Caco-2 (cell line): ENCODE measurements at places on chromosomes 16 and 17.

- no peak for DNase-seq
Observed at GRCh38 chr17:73226556-73227172, 33.8 kb downstream of the COG1 start.

DNA sequence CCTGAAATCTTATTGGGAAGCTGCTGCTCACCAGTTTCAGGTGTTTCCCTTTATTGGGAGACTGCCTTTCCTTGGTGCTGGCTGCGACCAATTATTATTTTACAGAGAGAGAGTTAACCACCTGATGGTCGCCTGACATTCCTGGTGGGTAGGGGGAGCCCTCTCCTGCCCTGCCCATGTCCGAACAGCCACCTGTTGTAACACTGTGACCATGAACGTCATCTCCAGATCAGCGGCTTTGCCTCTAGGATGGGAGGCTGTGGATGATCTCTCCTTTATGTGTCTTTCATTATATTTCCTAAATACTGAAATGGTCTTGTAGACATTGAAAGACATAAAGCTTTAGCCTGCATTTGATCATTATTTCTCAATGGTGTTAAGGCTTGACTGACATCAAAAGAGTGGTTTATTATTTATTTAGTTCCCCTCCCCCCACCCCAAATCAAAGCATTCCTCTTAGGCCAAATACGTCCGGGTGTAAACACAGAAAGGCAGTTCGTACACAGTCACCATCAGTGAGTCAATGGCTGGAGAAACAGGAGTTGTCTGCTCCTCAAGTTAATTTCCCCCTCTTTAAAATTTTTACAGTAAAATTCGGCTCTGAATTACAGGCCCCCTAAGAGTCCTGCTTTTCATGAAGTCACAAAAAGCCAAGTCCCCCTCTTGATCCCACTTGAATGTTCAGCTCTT, 57.8 kb upstream of the CACNG5 start:
- no peak for DNase-seq

GRCh38 chr16:31138621-31139578, 3.4 kb upstream of the PRSS8 start:
- DNase-seq, result peak; percentile 88

DNA sequence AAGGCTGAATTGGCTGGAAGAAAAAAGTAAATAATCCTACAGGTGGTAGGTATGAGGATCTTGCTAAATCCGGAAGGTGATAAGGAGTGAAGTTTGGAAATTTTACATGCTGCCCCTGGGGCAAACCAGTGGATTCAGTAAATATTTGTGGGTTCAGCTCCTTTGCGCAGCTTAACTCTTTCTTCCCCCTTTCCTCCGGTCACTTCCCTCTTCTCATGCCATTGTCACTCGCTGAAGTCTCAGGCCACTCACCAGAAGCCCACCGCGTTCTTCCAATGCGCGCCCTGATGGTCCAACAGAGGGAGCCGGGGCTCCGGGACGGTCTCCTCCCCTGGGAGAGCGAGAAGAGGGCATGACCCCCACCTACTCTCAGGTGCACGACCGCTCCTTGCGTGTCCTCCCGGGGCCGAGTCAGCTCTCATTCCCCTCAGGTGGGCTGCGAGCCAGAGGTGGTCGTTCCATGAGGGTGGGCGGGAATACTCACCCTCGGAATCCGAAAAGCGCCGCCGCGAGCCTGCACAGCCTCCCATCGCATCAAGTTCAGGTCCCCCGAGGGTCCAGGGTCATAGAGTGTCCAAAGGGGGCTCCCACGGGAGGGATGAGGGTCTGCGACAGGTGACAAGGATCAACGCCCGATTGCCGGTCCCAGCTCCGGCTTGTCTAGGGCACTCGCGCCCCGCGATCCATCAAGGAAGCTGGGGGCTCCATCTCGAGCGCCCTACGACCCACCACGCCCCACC, 474 bp downstream of the CLN3 start:
- peak; percentile 72 for DNase-seq

- no peak for DNase-seq
Observed at GRCh38 chr17:869567-870525, 87.7 kb downstream of the MRM3 start.

GRCh38 chr17:49180303-49180702, 30.1 kb downstream of the GNGT2 start:
- DNase-seq, result peak; percentile 66

DNA sequence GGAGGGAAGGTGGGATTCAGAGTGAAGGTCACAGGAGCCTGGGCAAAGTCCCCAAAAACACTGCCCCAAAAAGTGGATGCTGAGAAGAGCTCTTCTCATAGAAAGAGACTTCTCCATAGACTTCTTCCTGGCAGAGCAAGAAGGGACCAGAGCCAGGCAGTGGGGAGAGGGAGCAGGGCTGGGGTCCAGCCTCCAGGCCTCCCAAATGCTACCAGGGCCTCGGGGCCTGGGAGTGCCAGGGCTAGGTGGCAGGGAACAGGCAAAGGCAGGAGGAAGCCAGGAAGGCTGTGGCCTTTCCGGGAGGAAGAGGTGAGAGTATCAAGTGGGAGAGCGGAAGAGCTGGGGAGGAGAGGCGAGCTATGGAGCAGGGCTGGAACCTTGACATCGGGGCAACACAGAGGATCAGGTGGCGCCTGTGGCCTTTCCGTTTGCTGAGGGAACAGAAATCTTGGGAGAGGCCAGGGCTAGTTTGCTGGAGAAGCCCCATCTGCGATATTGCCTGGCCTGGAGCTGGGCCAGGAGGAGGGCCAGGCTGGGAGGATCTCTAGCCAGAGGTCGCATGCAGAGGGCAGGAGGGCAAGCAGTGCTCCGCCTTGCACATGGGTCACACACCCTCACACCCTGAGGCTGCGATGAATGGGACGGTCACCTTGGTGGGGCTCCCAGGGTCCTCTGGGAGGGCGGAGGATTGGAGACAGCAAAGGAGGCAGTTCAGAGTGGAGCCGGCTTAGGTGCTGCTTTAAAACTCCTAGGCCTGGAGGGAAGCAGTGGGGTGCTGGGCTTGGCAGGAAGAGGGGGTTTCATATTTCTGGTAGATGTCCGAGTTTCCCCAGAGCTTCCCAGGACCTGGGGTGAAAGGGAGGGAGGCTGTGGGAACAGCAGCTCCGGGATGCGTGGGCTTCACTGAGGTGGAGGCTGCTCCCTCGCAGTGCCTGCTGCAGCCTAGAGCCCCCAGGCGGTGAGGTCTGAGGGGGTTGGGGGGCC, 3.4 kb downstream of the SLC16A5 start:
- DNase-seq, result peak; percentile 48

GRCh38 chr16:27318392-27319256, 4.8 kb downstream of the IL4R start:
- no peak for DNase-seq

- DNase-seq, result peak; percentile 27
Observed at GRCh38 chr16:31696968-31697743, 169.5 kb downstream of the AHSP start.

- no peak for DNase-seq
Observed at GRCh38 chr17:40470932-40471828, 27.9 kb downstream of the IGFBP4 start.

- DNase-seq, result peak; percentile 43
Observed at GRCh38 chr17:82888583-82889495, 49.0 kb upstream of the ZNF750 start.

- no peak for DNase-seq
Observed at GRCh38 chr17:74881073-74881472, 8.3 kb upstream of the FDXR start.

DNA sequence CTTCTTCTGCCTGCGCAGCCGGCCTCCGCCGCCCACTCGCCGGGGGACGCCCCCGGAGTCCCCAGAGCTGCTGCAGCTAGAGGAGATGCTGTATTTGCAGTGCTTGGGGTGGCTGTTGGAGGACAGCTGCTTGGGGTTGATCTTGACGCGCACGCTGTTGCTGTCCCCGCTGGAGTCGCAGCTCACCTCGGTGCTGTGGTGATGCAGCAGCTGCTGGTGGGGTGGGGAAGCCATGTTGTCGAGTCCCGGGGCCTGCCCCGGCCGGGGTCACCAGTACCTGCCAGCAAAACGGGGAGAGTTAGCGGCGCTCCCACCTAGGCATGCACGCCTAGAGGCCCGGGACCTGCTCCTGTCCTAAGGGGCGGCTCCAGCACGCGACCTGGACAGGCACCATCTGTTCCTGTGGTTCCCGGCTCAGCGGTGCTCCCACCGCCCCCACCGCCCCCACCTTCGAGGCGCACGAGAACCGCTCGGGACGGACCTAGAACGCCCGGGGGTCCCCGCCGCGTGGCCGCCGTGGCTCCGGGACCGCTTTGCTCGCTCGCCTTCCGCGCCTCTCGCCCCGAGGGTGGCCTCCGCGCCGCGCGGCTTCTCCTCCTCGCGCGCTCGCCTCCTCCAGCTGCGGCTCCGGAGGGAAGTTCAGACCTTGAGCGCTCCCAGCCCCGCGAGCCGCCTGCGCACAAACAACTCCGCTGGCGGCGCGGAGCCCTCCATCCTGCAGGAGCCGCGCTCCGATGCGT, 863 bp downstream of the ADCY9 start:
- DNase-seq, result peak; percentile 43

DNA sequence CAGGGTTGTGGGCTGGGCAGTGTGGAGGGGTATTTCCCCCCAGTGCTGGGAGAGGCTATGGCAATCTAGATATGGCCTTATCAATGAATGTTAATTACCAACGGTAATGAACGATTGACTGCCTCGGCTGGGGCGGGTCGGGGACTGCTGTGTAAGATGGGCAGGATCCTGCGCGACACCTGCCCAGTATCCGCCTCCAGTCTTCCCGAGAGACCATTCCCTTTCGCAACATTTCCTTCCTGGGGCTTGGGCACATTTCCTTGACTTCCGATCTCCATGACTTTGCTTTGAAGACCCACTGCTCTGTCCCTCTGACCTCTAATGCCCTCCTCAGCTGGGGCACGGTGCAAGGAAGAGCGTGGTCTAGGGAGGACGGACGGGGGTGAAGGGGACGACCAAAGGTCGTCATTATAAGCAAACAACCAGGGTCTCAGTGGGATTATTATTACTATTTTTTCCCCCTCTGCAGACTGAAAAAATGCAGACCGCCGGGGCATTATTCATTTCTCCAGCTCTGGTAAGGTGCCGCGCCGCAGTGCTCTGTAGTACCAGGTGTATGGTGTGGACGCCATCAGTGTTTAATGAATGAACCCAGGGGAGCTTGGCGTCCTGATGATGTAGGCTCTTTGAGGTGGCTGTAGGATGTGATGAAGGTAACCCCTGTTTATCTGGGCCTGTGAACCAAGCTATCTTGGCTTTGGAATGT, 506 bp downstream of the ATP5MC1 start:
- DNase-seq, result no peak

- no peak for DNase-seq
Observed at GRCh38 chr17:47288531-47289116, 35.0 kb downstream of the ITGB3 start.

- DNase-seq, result no peak
Observed at GRCh38 chr16:17212606-17213005, 258.2 kb downstream of the XYLT1 start.

DNA sequence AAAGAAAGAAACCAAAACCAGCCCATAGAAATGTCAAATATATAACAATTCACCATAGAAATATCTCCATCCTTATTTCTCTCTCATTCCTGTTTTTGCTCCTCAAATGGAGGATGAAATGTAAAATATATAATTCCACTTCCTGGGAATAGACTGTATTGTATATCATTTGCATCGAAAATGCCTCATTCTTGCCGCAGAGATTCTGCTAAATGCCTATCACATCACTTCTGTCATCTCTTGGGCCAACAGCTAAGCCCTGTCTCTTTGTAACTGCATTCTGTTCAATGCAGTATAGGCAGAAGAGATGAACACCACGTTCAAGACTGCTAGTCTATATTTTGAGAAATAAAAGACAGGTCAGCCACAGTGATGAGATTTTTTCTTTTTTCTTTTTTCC, 956.3 kb upstream of the SOX9 start:
- no peak for DNase-seq

DNA sequence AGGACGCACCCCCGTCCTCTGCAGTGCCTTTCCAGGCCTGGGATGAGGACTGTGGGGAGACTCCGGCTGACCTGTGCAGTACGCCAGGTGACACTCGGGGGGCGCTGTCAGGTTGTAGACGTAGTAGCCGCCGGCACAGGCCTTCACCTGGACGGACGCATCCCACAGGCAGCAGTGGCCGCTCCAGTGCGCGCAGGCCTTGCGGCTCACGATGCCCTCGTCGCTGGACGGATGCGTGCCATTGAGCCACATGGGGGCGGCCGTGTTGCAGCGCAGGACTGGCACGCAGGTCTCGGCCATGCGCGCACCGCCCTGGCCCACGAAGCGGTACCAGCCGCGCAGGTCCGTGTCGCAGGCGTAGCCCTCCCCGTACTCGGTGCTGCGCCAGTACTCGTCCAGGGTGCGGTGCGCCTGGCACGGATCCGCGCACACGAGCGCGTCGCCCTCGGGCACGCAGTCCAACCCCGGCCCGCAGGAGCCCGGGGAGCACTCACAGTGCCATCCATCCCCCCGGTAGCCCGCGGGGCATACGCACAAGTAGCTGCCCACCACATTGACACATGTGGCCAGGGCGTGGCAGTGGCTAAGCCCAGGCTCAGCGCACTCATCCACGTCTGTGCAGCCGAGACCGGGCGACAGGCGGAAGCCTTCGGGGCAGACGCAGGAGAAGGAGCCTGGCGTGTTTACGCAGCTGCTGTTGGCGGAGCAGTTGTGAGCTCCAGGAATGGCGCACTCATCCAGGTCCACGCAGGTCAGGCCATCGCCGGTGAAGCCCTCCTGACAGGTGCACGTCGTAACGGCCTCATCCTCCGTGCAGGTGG, 3.9 kb downstream of the UMOD start:
- no peak for DNase-seq

GRCh38 chr16:87098361-87098760, 218.8 kb downstream of the C16orf95 start:
- DNase-seq, result no peak

DNA sequence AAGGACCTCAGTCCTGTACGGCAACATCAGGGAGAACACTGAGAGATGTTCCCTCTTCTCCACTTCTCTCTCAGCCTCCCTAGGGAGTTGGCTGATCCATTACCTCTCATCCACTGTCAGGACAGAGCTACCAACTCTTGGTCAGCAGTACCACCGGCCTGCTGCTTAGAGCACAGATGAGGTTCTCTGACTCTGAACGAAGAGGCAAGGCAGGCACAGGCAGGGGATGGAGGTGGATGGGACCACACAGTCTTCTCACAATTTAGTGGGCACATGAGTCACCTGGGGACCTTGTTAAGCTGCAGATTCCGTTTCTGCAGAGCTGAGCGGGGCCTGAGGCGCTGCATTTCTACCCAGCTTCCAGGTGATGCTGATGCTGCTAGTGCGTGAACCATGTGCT, 128.6 kb upstream of the CCL2 start:
- no peak for DNase-seq

- no peak for DNase-seq
Observed at GRCh38 chr17:19752216-19753050, 4.3 kb upstream of the ALDH3A1 start.
